Activated T-cell treated with anti-CD3 and anti-CD28 coated beads, Interleukin-2, amount 50 U/mL, for 4 hours (primary cell): ENCODE measurements at places on chromosomes 3 and 15.

DNA sequence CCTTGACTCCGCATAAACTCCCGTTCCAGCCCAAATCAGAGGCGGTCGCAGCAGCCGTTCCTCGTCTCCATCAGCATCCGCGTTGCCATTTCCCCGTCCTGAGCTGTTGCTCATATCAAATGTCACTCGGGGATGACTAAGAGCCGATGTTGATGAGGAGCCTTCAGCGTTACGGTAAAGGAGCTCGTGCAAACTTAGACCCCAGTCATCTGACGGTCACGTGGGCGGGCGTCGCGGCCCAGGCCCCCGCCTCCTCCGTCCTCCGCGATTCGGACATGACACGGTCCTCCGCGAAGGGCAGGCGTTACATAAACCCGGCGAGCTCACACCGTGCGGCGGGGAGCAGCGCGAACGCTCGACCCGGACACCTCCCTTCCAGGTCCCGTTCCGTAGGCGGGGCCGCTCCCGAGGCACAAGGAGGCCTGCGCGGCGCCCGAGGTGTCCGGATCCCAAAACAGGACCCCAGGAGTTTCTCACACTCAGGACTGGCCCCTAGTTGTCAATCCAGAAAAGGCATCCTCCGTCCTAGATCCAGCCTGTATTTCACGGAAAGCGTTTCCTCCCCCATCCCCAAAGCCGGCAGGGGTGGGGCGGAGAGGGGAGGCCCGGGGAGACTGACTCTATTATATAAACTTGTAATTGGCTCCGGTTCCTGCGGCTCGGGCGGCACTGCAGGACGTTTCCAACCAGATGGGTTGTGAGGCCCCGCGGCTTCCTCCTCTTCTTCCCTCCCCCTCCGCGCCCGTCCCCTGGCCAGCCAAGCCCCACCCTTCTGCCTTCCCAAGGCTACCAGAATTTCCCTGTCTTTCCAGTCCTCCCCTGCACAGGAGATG lies 100.0 kb upstream of the IGF1R start:
- DNase-seq: peak; percentile 36

DNA sequence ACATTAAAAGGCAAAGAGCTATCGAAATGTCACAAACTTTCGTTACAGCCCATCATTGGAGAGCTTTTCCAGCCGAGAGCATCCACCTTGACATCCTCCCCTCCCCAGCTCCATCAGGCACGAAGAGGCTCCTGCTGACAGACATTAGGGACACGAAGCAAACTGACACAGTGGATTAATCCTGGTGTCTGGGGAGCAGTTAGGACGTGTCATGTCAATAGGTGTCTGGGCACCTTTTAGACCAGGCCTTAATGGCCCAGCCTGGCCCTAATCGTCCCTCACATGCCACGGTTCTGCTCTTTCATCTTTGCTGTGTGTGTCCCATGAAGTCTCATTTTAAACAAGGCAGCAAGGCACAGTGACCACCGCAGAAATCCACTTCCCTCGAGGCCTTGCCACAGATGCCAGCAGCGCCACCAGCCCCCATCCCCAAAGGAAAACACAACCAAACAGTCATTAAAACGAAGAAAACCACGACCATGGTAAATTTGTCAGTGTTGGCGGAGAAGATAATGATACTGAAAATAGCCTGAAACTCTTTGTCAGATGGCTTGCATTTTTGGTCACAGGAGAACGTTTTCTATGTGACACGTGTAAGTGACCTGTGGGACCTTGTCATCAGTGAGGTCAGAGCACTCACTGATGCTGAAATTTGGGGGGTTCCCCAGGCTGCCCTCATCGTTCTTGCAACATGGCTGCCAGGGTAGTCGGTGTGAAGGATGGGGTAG lies 16.3 kb upstream of the PCSK6 start:
- no peak for DNase-seq

DNA sequence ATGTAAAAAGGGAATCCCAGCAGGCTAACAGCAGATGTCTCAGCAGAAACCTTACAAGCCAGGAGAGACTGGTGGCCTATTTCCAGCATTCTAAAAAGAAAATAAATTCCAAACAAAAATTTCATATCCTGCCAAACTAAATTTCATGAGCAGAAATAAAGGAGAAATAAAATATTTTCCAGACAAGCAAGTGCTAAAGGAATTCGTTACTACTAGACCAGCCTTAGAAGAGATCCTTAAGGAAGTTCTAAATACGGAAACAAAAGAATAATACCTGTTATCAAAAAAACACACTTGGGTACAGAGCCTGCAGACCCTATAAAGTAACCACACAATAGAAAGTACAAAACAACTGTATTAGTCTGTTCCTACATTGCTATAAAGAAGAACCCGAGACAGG lies 41.4 kb downstream of the HDGFL3 start:
- DNase-seq: no peak

- no peak for DNase-seq
Observed at GRCh38 chr3:138943724-138944653, 2.9 kb downstream of the FOXL2 start.

GRCh38 chr3:31027191-31027761 lies 132.8 kb upstream of the GADL1 start:
- no peak for DNase-seq
